ENCODE measurements at places on chromosomes 4 and X.

DNA sequence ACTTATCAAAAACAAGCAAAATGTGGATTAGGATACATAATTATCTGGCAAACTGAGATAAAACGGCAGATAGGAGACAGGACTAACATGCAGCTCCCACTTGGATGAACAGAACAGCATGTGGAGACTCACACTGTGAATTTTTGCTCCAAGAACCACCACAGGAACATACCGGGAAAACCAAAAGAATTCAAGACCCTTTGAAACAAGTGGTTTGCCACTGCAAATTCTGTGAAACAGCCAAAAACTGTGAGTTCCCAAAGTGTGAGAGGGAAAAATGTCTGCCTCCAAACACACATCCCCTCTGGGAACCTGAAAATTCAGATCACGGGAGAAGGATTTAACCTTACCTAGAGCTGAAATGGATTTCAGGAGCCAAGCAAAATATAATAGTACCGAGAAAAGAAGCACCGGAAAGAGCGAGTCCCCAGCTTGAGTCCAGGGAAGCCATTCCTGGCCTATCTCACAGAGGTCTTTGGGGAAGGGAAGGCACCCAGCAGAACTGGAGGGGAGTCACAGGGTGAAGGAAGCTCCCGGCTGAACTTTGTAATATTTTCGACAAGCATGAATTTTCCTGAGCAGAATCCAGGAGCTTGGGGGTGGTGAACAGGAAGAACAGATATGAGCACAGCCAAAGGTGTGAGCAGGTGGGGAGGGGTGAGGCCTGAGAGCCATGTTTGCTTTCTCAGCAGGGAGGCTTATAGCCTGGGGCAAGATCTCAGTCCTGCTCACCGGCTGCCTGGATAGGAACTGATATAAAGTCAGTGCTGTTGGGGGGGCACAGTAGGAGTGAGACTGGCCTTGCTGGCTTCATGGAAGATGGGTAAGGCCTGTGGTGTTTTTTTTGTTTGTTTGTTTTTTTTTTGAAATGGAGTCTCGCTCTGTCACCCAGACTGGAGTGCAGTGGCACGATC lies 23.9 kb downstream of the MANBA start:
- DNase-seq = no peak

- DNase-seq = no peak
These were observed 188.4 kb upstream of the ANK2 start for GRCh38 chr4:112860830-112861690.

- peak; percentile 35 for DNase-seq
These were observed 81.4 kb downstream of the FBXW7 start for GRCh38 chr4:152454398-152455011.

- no peak for DNase-seq
These were observed 18.1 kb downstream of the PPP1R2C start for GRCh38 chrX:42759881-42760280.

GRCh38 chrX:1012678-1013300 lies 199.7 kb downstream of the CRLF2 start:
- no peak for DNase-seq

DNA sequence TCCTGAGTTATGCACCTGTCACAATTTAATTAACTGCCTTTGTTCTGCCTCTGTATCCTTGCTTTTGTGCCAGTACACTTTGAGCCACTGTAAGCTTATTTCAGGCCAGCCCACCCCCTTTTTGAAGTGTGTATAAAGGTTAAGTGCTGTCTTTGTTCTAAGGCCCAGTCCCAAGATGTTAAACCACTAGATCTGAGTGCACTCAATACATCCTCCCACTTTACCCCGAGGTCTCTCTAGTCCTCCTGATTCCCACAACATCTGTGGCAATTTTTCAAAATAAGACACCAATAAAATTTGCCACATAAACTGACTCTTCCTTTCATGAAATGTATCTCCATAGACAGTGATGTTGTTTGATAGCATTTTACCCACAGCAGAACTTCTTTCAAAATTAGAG lies 124.1 kb upstream of the SPIN4 start:
- DNase-seq = no peak

- no peak for DNase-seq
These were observed 52.2 kb downstream of the AMMECR1 start for GRCh38 chrX:110265661-110266060.

DNA sequence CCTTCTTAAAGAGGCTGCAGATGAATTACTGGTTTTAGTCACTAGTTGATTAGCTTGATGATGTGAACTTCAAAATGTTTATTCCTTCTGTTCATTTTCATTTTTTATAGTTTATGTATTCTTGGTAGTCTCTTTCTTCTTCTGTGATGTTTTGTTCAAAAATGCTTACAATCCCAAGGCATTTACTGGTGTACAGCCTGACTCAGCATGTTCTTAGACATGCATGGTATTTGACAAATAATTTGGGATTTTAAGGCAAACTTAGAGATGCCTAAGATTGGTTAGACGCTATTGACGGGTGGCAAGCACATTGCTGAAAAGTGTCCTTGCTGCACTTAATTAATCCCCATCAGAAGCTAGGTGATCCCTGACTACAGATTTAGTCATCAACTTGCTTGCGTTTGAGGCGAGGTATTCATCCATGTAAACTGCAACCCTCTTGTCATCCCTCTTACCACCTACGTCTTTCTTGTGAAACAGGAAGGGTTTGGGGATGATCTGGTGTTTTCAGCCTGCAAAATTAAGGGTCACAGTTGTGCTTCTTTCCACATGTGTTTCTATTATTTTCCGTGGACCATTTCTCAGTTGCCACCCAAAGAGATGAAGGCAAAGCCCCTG lies 331.8 kb downstream of the DKK2 start:
- DNase-seq = no peak

- DNase-seq = no peak
These were observed 48.3 kb downstream of the SEL1L3 start for GRCh38 chr4:25814301-25815136.

- DNase-seq = no peak
These were observed 205.4 kb downstream of the DCLK2 start for GRCh38 chr4:150283689-150284088.

- DNase-seq = no peak
These were observed 193.3 kb downstream of the ANKRD50 start for GRCh38 chr4:124519196-124519595.

DNA sequence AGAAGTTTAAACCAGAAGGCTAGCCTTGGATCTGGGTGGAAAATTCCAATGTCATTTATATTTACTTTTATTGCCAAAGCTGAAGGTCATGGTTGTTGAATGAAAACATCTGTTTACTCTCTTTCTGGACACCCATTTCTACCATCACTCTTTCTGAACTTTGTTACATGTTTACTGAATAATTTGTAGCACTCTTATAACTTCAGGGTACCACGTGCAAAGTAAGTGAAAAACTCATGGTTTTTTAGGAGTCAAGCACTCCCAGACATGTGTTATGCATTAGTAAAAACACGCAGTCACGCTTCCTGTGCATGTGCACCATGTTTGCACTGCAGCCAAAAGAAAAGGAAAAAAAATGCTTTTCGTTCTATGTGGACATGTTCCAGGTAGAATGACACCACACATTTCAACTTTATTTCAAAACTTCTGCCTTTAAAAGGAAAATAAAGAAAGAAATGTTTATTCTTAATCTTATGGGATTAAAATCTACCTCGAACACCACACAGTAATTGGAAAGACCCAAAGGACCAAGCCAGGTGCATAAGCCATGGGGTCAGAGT lies 31.4 kb upstream of the ADH1C start:
- no peak for DNase-seq

DNA sequence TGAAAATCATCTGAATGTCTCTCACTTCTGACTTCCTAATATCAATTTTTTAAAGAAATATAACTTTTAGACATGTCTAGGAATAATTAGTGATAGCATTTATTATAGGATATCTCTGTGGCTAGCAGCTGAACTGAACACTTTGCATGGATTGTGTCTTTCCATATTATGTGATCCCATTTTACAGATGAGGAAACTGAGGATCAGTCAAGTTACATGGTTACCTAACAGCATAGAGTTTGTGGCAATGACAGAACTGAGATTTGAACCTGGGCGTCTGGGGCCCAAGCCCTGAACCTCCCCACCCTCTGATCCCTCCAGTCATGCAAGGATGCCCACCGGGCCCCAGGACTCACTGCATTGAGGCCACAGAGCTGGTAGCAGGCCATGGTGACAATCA lies 101.3 kb downstream of the SLC2A9 start:
- DNase-seq = no peak

GRCh38 chr4:114654592-114654991 lies 56.0 kb downstream of the UGT8 start:
- no peak for DNase-seq

- DNase-seq = no peak
These were observed 6.2 kb downstream of the NAT8L start for GRCh38 chr4:2065106-2065930.

DNA sequence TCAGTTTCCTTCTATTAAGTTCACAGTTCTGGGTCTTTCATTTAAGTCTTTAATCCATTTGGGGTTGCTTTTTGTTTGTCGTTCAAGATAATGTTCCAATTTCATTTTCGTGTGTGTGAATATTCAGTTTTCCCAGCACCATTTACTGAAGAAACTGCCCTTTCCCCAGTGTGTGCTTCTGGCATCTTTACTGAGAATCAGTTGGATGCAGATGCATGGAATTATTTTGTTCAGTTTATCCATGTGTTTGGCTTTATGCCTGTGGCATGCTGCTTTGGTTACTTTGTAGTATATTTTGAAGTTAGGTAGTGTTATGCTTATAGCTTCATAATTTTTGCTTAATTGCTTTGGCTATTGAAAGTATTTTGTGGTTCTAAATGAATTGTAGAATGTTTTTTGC lies 163.8 kb upstream of the HDX start:
- DNase-seq = no peak

DNA sequence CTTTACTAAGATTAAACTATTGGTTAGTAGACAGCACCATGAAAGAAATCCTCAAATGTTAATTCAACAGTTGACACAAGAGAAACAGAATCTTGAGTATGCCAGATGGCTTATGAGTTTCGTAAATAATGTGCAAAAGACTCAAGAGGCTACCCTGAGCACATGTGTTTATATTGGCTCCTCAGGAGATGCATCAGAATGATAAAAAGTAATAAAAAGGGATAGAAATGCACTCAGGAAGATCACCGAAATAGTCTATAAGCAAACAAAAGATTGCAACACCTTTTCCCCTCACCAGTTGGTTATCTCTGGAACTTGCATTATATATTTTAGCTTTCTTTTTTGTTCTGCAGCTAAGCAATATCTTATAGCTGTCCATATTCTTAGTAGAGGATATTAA lies 84.4 kb downstream of the SCFD2 start:
- no peak for DNase-seq

DNA sequence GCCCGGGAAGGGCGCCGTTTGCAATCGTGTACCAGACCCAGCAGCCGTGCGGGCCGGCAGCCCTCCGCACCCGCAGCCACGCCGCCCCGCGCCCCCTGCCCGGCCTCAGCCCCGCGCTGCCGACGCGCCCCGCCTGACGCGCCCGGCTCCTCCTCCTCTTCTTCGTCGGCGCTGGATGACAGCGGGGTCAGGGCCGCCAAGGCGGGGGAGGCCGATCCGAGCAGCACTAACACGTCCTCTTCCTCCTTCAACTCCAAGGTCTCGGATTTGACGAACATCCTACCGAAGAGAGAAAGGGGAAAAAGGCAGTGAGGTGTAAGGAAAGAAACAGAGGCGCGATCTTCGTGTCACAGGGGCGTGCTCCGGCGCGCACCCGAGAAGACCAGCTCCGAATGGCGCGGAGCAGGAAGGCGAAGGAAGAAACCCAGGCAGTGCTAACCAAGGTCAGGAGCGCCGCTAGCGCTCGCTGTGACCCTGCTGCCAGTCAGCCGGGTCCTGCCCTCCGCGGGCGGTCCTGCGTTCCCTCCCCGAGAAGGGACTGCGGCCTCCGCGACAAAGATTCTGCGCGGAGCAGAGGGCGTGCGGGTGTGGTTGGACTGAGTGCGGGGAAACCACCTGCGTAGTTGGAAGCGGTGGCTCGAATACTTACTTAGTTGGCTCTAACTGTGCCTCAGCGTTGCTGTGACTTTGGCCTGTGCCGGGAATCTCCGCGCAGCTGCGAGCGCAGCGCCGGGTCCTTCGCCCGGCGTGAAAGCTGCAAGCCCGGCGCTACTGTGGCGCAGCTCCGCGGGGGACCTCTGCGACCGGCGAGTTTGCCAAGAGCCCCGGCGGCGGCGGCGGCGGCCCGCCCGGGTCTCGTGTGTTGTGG lies 548 bp downstream of the NEUROG2 start:
- DNase-seq = peak; percentile 58

DNA sequence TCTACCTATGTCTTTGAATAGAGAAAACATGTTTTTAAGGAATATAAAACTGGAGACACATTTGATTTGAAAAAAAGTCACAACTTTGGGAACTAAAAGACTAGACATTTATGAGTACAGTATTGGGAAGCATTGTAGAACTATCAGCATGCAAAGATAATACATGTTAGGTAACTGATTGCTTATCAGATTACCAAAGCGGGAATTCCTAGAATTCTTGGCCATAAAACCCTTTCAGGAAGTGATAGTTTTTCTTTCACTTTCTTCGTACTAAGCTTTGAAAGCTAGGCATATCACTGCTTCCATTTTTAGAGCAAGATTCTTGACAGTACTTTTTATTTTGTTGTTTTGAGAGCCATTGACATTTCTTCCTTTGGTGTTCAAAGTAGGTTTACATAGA lies 646.6 kb upstream of the PITX2 start:
- no peak for DNase-seq

GRCh38 chrX:18424482-18425198 lies 768 bp upstream of the CDKL5 start:
- no peak for DNase-seq

DNA sequence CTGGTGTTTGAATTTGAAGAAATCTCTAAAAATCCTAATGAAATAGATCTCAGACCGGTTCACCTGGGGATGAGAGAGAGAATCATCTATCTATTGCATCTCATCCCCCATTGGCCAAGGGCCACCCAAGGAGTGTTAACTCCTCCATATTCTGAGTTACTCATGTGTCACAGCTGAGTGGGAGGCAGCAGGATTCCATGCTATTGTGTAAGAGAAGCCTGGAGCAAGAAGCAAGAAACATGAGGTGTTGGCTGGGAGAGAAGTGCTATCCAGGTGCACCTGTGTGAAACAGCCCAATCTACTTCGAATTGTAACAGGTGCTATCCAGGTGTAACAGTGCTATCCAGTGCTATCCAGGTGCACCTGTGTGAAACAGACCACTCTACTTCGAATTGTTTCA lies 150.3 kb upstream of the MAOA start:
- DNase-seq = no peak

GRCh38 chr4:13920111-13920875 lies 292.8 kb upstream of the BOD1L1 start:
- no peak for DNase-seq

DNA sequence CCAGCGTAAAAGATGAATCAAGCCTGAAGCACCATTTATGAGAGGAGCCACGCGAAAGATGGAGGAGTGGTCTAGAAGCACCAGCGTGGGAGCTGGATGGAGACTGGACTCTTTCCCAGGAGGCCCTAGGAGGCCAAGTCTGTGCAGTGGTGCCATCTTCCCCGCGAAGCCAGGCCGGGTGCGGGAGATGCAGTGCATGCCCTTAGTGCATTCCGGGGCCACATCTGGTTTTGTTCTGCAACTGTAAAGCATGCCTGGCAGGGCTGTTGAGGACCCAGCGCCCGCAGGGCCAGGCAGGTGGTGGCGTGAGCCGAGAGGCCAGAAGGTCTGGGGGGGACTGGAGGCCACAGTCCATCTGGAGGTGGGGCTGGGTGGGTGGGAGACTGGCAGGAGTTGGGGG lies 78.6 kb upstream of the ADRA2C start:
- DNase-seq = no peak

- no peak for DNase-seq
These were observed 1.6 kb downstream of the CASK start for GRCh38 chrX:41921492-41922430.

GRCh38 chr4:96983830-96984229 lies 1143.9 kb downstream of the PDHA2 start:
- DNase-seq = no peak
